ENCODE measurements at places on chromosomes 3 and 15.
A peak's percentile ranks its signal among the peaks of the same experiment; 100 is the strongest.

- no peak for DNase-seq
Measured at GRCh38 chr3:18412684-18413083, 12.5 kb downstream of the SATB1 start.

DNA sequence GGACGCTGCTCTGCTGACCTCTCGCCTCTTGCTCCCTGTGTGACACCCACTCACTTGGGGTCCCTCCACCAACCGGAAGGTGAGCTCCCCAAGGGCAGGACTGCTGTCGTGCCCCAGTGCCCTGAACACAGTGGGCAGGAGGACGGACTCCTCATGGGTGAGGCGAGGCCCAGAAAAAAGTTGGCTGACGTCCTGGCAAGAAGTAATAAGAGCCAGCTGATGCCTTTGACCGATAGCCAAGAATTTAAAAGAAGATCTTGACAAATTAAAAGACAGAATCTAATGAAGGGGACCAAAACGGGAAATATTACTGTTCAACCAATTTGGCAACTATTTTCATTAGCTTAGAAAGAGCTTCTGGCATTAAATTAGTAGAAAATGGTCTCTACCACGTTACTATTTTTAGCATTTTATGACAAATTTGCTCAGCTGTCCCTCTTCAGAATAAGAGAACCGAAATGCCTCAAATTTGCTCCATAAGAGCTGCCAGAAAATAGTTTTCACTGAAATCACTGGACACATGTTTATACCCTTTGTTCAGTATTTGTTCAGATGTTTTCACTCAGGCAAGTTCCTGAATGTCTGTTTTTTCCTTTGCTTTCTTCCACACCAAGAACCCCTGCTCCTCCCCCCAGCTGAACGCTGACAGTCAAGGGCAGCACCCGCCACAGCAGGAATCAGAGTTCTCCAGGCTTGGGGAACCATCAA is 60.5 kb downstream of the XXYLT1 start:
- no peak for DNase-seq

DNA sequence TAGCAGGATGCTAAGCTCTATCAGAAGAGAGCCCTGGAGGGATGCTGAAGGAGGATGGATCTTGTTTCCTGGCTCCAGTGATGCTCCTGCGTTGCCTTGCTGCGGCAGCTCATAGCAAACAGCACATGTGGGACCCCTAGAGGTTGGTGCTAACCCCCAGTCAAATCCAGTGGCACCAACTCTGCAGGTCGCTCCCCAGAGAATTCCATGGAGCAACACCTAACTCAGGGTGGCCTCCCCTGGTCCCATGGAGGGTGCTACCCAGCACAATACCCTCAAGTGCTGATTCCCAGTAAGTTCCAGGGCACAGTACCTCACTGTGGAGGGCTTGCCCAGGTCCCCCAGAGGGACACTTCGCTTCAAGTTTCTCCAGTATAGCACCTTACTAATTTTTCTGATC is 231.2 kb downstream of the NEK10 start:
- no peak for DNase-seq

DNA sequence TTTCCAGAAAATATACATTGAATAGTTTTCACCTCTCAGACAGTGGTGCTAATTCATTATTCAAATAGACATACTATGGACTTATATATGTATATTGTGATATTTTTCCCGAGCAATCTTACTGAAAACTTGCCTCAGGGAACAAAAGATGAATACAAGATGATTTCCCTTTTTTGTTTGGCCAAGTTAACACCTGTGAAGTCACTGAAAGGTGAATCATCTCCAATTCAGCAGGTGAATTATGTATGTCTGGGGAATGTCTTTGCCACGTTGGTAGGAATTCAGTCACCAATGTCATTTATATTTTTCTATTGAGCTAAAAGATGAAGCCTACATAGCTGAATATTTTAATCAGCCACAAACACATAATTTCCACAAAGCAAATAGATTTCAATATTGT is 88.2 kb downstream of the GPR156 start:
- DNase-seq: no peak

DNA sequence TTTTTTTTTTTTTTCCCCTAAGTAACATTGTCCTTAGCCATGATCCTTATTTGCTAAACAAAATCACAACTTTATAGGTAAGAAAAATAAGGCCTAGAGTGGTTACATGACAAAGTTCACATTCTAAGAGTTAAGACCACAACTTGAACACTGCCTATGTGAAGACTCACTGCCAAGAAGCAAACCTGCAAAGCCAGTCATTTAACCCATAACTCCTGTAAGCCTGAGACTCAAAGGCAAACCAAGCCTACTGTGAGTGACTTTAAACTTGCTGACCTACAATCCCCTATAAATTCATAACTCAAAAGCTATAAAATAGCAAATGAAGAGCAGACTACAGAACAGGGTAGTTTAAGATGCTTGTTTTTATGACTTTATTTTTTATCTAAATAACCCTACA is 12.9 kb upstream of the ANKRD28 start:
- no peak for DNase-seq

DNA sequence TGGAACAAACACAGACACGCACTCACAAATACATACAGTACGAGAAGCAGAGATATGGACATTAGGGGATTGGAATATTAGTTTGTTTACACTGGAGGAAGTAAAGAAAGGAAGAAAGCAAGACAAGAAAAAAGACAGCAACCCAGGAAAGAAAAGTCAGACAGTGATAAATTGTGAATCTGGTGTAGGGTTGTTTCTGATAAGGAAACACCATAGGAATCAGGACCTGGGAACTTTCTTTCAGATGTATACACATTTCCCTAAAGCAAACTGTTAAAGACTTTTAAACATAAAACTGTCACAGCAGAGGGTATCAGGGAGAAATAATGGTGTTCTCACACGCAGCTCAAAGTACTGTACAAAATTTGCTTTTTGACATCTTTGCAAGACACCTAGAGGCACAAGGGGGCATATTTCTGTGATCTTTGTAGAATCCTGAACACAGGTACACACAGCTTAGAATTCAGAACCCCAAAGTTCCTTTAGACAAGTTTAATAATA is 153.7 kb downstream of the TUSC7 start:
- no peak for DNase-seq

DNA sequence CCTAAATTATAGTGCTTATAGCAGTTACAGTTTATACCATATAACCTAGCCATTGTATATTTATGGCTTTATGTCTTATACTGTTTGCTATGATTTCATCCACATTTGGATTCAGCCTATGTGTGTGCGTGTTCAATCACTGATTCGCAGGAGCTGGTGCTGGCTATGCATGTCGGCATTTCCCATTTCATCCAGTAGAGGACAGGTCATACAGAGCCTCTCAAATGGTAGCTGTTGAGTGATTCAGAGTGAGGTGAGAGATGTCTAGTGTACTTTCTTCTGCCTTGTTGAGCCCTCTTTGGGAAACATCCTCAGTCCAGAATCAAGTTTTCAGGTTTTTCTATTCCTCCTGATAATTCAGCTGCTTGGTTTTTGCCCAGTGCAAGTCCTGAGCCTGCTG is 76.1 kb downstream of the FRMD4B start:
- no peak for DNase-seq

- DNase-seq: no peak
Measured at GRCh38 chr3:12437221-12437605, 47.1 kb upstream of the TSEN2 start.

GRCh38 chr3:38317192-38317759 is 29.3 kb upstream of the XYLB start:
- no peak for DNase-seq

DNA sequence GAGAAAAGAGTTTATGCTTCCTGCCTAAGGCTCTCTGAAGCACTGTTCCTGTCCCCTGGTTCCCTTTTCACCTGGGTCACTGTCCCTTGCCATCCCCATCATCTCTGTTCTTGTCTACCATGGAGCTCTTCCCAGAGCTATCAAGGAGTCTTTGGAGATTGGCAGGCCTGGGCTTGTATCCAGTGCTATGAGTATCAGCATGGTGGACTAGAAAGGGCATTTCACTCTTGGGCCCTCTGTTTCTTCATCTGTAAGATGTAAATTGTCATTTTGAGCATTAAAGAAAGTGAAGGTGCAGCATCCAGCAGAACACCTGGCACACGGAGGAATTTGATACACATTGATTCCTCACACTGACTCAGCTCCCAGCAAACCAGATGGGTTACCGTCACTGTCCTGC is 388.2 kb downstream of the CACNA2D3 start:
- DNase-seq: no peak

DNA sequence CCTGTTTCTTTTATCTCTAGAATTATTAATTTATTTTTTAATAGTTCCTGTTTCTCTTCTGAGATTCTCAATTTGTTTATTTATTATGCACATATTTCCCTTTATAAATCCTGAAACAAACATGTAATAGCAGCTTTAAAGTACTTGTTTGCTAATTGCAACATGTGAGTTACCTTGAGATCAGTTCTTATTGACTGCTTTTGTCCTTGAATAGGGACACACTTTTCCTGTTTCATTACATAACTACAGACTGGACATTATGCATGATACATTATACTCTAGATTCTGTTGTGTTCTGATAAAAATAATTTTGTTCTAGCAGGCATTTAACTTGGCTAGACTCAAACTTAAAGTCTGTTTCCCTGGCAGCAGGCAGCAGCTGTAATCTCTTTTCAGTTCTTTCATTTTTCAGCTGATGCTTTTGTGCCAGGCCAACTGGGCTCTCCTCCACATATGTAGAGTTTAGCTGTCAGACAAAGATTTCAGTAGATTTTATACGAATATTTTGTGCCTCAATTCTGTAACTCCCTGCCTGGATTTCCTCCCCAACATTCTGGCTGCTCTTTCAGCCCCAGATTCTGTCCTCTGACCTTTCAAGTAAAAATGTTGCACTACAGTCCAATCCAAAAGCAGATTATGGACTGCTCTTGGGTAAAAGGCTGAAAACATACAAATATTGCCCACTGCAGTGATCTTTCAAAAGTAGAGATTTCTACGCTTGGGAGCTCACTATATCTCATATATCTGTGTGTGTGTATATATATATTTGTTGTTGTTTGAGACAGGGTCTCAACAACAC is 41.9 kb downstream of the PCOLCE2 start:
- DNase-seq: no peak

GRCh38 chr15:98648654-98649471 is 524 bp downstream of the IGF1R start:
- peak; percentile 45 for DNase-seq

DNA sequence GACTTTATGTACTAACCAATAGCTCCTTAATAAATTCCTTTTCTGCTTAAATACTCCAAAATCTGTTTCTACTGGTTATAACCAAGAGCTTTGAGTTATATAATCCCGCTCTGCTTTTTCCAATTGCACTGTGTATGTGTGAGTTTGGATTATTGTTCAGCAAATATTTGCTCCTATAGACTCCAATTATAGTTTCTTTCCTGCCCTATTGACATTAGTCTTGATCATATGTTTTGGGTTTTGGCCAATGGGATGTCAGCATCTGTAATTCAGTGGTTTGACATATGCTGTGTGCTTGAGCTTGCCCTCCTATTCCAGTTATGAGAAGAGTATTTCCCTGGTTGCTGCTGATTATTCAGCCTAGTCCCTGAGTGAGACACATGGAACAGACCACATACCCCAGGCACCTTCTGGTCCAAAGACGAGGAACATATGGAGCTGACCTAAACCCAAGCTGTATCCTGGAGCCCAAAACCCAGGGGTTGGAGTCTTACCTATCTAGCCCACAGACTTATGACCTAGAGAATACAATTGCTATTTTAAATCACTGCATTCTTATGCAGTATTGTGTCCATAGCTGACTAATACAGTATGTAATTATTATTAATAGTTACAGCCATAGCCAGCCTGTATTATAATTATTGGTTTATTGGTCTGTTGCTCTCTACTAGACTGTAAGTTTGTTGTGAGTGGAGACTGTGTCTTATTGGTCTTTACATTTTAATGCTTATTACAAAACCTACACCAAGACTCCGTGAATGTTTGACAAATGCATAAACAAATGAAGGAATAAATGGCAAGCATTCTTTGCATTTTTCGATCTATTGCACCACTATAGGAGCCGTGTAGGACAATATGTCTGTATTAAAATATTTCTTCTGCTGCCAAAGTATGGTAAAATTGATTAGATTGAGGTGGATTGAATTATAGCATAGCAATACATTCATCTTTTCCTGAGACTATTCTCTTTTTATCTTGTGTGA is 11.7 kb upstream of the ZNF280D start:
- no peak for DNase-seq

DNA sequence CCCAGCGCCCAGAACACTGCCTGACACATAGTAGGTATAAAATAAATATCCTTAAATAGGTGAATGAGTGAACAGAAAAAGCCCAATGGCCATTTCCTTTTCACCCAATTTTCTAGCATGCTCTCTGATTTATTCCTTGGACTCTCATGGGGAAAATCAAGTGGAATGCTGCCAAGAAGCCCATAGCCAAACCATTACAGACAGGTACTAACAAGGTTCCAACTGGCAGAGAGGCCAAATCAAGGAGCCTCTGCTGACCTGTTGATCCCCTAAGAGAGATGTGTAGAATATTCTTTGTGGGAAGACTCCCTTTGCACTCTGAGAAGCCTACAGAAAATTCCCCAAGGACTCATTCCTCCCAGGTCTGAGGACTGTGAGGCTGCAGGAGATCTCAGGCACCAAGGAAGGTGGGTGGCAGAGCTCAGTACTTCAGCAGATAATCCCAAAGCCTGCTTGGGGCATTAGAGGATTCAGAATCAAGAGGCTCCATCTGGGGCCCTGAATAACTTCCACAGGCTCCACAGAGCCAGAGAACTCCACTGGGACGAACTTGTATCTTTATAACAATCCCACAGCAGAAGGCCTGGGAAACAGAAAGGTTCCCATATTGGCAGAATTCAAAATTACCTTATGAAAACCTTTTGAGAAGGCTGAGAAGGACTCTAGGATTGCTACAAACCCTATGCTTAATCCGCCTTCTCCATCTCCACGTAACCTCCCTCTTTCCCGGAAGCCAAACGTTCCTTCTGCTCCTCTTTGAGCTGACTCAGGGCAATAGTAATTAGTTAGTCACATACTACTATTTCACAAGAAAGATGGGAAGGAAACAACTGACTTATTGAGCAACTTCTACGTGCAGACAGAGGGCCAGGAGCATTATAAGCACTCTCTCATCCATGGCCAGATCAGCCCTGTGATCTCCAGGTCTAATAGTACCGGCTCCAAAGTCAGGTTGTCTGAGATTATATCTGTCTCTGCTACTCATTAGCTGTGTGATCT is 34.5 kb downstream of the PRICKLE2 start:
- no peak for DNase-seq

DNA sequence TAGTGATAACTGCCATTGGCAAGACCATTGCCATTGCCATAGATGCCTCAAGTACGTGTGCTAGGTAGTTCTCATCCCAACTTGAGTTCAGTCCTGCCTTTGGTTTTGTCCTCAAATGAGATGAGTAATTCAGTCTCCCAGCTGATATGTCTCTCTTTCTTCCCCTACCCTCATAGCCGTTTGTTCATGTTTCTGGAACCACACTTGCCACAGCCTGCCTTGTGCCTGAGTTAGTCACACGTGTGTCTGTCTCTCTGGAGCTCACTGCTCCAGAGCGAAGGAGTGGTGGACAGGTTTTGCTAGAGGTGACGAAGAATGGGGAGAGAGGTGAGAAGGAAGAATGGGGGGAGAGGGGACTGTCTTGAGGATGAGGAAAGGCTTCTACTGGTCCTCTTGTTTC is 88.0 kb upstream of the IGF1R start:
- no peak for DNase-seq

- DNase-seq: peak; percentile 64
Measured at GRCh38 chr3:134357914-134358811, 16.1 kb downstream of the AMOTL2 start.

- no peak for DNase-seq
Measured at GRCh38 chr3:101495552-101495951, 17.5 kb downstream of the SENP7 start.
